Stimulated activated naive B cell treated with anti-CD40 and anti-IgM and Interleukin-4, amounts not matched to agents 10 μg/mL and 1 μg/mL and 100 μg/mL, for 72 hours (primary cell): ENCODE measurements at places on chromosomes 1 and 21.

DNA sequence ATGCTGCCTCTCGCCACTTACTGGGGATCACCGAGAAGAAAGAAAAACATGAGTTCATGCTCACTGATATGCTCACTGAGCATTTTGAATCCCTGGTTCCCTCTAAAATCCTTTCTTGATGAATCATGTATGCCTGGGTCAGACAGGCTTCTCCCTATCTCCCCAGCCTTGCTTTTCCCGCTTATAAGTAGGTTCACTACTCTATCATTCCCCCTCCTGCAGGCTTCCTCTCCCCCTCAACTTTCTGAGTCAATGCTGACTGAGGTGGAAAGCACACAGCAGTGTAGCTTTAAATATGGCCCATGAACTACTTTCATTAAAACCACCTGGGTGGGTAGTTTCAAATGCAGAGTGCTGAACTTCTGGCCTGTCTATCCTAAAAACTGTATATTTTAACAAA lies 41.7 kb downstream of the FMO4 start:
- DNase-seq = no peak

GRCh38 chr1:88956003-88956402 lies 36.4 kb downstream of the KYAT3 start:
- DNase-seq = no peak

GRCh38 chr1:26607186-26607585 lies 77.6 kb downstream of the RPS6KA1 start:
- no peak for DNase-seq

- DNase-seq = no peak
Observed at GRCh38 chr1:29162025-29162424, 19.7 kb downstream of the SRSF4 start.

DNA sequence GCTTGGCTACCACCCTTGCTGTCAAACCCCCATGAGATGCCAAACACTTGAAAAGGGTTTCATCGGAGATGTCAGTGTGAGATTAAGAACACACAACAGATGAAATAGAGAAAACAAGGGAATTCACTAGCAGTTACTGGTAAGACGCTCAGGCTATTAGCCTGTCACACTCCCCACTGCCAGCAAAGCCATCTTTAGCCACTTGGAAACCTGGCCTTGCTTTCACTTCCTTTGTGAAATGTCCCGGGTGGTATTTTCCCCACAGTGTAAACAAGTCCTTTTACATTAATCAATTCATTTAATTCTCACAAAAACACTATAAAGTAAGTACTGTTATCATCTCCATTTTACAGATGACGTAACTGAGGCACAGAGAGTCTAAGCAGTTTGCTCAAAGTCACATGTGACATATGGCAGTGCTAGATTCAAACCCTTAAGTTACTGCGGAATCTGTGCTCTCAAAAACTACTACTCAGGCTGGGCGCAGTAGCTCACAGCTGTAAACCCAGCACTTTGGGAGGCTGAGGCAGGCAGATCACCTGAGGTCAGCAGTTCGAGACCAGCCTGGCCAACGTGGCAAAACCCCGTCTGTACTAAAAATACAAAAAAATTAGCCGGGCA lies 32.7 kb upstream of the KHDRBS1 start:
- DNase-seq = peak; percentile 40

GRCh38 chr1:223230161-223230881 lies 87.3 kb upstream of the TLR5 start:
- no peak for DNase-seq

DNA sequence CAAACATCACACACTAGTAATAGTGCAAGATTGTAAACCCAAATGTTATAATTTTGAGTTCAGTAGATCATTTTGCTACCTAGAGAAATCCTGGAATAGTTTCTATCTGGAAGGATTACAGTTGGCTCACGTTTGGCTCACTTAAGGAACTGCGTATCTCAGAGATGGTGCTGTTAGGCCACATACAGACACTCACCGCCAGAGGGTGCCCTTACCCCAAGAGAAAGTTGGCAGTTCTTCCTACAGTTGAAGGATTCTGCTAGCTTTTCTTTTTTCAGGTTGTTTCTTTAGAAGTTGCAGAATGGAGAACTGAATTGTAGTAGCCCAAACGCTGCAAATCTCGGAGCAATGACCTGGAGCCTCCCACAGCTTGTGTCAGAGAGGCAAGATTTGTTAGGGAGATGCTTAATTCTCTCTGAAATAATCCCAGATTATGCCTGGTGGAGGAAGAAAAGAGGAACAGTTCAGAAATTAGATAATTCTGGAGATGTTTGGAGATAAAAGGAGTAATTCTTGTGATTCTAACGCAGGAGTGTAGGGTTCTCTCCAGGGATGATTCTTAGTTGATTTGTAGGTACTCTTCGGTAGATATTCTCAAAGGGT lies 87.9 kb upstream of the PAPPA2 start:
- peak; percentile 31 for DNase-seq

DNA sequence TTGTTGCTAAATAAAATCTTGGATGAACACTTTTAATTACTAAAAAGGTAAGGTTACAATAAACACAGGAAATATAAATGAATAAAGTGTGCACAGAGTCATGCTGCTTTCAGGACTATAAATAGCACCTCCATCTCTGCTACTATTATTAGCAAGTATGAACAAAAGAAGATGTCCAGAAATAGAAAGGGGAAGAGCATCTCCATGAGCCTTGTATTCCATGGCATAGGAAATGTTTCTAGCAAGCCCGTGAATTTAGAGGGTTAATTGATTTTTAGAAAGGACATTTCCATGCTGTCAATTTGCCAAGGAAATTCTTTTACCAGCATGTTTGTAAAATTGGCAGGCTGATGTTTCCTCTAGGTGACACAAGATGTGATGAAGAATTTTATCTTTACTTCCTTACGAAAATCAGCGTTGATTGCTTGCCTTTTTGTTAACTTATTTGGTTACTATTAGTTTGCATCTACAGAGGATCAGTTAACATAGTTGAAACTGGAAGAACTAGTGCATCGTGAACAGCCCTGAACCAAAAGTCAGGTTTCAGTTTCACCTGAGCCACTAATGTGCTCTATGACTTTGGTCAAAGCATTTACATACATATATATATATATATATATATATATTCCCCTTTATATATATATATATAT lies 45.3 kb downstream of the NR5A2 start:
- no peak for DNase-seq

GRCh38 chr1:70916034-70916427 lies 131.6 kb downstream of the PTGER3 start:
- DNase-seq = no peak

DNA sequence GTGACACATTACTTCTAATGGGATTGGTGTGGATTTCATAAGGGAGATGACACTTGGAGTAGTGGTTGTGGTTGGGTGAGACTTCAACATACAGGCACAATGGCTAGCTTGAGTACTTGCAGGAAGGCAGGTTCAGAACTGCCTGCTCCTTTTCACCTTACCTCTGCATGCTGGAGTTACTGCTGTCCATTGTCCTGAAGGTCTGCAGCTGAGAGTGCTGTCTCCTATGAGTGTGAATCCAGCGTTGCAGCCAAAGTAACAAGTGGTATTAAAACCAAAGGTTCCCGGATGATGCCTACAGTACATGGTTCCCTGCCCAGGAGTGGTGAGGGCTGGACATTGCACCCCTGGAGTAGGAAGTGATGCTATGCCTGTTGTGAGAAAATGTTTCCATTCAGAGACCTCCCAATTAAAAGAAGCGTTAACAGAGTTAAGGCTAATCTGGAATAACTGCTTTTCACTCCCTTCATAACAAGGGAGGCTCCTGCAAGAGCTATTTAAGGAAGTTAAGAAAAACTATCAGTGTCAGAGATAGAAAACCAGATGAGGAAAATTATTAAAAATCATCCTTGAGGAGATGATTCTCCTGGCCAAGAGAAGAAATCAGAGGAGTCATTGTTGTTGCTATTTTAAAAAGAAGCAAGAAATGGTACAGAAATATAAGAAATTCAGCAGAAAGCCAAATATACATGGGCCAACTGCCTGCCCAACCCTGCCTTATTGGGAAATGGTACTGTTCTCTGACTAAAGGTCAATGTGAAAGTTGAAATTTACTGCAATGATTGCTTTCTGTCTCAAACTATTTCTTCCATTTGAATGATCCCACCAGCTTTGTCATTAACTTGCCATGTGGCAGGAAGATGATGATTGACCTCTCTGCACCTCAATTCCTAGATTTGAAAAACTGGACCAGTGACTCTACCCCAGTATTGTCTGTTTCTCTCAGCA lies 9.8 kb upstream of the F5 start:
- no peak for DNase-seq

GRCh38 chr1:53732409-53732808 lies 6.6 kb downstream of the GLIS1 start:
- DNase-seq = no peak

DNA sequence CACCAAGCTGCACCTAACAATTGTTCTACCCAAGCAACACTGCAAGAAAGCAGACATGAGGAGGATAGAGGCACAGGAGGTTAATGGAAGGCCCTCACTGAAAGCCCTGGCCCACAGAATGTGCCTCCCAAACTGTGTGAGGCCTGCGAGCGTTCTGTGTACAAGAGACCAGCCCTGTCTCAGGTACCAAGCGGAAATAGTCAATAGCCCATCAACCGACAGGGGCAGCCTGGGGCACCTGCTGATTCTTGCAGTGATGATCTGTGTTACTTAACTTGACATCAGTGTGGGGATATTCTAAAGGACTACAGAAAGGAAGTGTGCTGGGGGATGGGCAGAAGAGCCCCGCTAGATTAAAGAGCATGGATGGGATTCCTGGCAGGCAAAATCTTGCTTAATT lies 392.4 kb downstream of the KCNH1 start:
- DNase-seq = no peak

DNA sequence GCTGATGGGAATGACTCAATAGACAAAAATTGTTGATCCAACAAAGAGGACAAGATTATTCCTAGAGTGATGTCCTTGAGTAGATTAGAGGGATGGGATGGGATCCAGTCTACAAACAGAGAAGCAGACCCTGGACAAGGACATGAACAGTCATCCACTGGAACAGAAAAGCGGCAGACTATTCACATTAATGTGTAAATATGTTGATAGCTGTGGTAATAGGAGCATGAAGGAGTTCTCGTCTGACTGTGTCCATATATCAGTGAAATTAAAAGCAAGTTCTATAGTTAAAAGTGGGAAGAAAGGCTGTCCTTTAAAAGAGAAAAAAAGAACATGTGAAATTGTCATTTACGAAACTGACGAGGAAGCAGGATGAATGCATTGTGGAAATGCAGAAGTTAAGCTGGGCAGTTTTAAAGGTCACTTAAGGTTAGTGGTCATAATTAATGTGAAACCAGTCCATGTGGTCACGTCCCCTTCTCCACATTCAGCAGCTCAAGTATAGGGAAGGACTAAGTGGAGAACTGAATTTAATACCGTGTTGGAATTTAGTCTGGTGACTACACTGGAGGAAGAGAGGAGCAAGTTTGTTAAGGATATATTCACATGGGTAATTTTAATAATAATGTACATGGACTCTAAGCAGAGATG lies 62.1 kb downstream of the PIK3R3 start:
- DNase-seq = peak; percentile 8

GRCh38 chr1:32988665-32989064 lies 24.1 kb upstream of the RNF19B start:
- no peak for DNase-seq

DNA sequence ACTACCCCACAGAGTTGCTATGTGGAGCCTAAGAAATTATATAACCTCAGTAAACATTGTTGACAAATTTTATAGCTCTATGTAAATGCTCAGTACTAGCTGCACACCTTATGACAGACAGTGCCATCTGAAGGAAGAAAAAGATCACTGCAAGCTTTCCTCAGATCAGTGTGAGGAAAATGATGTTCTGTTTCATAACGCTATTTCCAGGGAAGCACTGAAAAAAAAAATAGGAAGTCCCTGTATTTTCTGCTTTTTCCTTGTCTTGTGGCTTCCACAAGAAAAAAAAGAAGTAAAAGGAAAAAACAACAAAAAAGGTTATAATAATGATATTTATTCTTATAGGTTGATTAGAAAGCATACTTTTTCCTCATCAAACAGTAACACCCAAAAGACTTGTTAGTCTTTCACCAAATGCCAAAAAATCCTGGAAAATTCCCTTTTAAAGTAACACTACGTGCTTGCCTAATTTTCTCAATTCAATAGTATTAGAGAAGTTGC lies 23.2 kb downstream of the LYST start:
- DNase-seq = no peak

GRCh38 chr1:107739651-107740050 lies 225.3 kb downstream of the VAV3 start:
- DNase-seq = no peak

- DNase-seq = no peak
Observed at GRCh38 chr1:60268451-60268850, 194.9 kb upstream of the C1orf87 start.

GRCh38 chr1:63713627-63714481 lies 60.0 kb upstream of the ROR1 start:
- no peak for DNase-seq

GRCh38 chr1:201190624-201191051 lies at the start of gene IGFN1:
IGFN1 (plus strand) TSS chr1:201190824; CDS start chr1:201193294, 2,470 bp downstream.
- DNase-seq = no peak

GRCh38 chr1:7669559-7670311 lies 101.4 kb upstream of the VAMP3 start:
- peak; percentile 39 for DNase-seq

DNA sequence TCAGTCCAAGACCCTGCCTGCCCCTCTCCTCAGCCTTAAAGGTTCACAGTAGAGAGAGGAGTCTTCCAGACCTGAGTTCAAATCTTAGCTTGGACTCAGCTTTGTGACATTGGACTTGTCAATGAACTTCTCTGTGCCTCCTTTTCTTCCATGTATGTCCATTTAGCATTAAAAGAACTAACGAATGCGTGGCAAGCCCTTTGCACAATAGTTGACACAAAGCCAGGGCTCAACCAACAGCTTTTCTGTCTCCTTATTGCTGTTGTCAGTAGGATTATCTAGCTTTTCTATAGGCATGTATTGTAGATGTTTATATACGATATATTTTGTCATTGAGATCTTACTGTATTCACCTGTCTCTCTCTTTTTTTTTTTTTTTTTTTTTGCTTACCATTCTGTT lies 450.8 kb downstream of the PTPRU start:
- no peak for DNase-seq

DNA sequence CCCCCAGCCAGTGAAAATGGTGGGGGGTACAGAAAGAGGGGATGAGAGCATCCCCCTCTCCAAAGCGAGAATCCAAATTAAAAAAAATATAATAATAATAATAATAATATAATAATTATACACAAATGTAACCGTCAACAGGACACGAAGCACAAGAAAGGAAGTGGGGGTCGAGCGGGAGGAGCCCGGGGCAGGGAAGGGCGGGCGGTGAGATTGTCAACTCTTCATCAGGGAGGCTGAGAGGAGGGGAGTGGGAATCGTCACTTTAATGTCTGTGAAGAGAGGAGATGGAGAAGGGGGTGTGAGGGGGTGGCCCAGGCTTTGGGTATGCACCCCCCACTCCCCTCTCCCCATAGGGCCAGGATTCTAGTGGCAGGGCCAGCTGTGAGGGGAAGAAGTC lies 33.2 kb downstream of the MEF2D start:
- no peak for DNase-seq

GRCh38 chr1:189180057-189180456 lies 1297.6 kb downstream of the BRINP3 start:
- no peak for DNase-seq

DNA sequence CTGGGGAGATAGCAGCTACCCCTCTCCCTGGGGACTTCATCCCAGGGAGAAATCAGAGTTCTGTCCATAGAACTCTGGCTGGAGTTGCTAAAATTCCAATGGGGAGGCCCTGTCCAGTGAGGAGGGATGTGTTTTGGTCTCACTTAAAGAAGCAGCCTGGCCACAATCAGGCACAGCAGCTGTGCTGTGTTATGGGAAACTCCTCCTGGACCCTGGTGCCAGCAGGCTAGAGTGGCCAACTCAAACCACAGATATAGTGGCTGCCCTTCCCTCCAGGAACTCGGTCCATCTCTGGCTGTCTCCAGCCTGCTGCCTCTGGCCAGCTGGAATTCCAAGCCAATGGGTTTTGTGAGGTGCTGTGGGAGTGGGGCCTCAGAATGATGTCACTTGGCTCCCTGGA lies 37.4 kb upstream of the SAMD11 start:
- DNase-seq = no peak
